AG04450 (cell line): ENCODE measurements at places on chromosomes 3 and 15. TPM values are rescaled to one million over a fixed set of nuclear protein-coding genes. Genes with fewer than 3 reads are reported as not detected.
A peak's percentile ranks its signal among the peaks of the same experiment; 100 is the strongest.

Gene PATL2
- 0.17 and 0.50 TPM in 2 replicates for polyA plus RNA-seq

Gene DLEC1
- 0.04 and 0.06 TPM in 2 replicates for polyA plus RNA-seq

Gene SCN5A
- 0.63 and 1.4 TPM in 2 replicates for polyA plus RNA-seq

DNA sequence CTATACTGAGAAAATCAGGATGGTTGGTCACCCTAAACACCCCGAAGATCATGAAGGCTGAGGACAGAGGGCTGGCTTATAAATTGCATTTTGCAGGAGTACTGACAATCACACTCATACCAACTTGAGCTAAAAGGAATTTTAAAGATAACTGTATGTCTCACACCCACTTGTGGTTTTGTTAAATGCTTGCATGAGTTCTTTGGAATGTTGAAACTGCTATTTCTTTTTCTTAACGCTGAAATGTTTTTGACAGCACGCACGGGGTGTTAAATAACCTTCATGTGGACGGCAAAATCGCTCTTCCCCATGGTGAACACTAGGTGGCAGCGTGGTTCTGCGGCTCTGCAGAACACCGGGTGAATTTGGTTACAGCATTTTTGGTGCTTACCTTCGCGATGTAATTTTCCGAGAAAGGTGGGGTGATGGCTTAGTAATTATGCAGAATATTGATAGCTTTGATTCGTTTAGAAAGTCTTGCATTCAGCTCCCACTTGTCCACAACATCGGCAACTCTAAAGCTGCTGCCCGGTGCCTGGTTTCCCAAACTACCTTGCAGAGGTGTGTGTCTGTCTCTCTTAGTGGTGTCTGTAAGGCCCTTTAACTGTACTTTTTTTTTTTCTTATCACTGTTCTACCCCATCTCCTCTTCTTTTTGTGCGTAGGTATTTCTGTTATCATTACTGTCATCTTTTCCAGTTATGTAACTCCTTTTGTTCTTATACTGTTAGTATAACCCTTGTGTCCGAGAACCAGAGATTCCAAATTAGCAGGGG is 51.7 kb downstream of the ARNT2 start:
- DNase-seq, result peak; percentile 93

DNA sequence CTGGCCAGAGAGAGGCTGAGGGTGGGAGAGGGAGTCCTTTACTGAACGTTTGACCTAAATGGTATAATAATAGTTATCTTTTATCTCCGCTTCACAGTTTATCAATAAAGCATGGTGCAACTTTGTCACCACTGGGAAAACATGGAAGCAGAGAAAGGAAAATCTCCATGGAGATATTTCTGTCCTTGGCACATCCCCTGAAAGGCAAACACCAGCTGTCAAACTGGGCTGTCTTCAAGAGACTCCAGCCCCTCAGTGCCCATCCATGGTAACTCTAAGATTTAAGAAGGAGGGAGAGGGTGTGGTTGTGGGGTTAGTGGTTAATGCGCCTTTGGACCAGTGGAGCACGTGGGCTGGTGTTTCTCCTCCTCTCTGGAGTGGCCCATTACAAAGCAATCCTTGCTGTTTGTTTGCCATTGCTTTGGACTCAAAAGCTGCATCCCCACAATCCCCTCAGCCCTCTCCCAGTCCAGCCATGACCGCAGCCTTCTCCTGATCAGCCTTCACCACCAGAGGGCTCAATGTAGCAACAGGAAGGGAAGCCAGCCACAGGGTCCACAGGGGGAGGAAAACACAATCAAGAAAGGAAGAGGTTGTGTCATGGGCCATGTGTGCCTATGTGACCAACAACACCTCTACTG is 38.2 kb upstream of the FAM174B start:
- no peak for DNase-seq

DNA sequence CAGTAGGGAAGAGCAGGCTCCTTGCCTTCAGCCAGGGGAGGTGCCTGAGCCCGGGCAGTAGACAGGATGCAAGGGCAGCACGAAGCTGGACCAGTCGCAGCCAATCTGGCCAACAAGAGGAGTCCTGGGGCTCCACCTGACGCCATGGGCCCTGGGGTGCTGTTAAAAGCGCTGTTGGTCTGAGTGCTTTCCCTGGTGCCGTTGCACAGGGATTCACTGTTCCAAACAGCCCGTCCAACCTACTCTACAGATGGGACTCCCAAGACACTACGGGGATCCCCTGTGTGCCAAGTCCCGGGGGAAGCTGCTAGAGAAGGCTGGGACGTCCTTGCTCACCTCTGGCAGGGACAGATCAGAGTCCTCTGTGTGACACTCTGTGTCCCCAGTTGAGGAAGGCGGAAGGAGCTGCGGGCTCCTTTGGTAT is 632 bp downstream of the CTSH start:
- DNase-seq, result no peak

GRCh38 chr3:170426240-170426797 is 7.7 kb downstream of the CLDN11 start:
- no peak for DNase-seq

DNA sequence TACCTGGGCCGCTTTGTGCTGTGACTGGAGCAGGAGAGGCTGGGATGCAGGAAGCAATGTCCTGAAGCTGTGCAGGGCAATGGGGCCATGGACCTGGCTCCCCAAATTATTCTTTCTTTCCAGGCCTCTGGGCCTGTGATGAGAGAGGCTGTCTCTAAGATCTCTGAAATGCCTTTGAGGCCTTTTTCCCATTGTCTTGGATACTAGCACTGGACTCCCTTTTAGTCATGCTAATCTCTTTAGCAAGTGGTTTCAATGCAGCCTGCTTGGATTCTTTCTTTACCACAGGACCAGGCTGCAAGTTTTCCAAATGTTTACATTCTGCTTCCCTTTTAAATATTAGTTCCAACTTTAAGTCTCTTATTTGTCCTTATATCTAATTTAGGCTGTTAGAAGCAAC is 64.8 kb upstream of the SGO1 start:
- no peak for DNase-seq
